Activated CD4-positive, alpha-beta T cell treated with anti-CD3 and anti-CD28 coated beads for 1 hour (primary cell): ENCODE measurements at places on chromosomes 6 and 20.
A peak's percentile ranks its signal among the peaks of the same experiment; 100 is the strongest.

DNA sequence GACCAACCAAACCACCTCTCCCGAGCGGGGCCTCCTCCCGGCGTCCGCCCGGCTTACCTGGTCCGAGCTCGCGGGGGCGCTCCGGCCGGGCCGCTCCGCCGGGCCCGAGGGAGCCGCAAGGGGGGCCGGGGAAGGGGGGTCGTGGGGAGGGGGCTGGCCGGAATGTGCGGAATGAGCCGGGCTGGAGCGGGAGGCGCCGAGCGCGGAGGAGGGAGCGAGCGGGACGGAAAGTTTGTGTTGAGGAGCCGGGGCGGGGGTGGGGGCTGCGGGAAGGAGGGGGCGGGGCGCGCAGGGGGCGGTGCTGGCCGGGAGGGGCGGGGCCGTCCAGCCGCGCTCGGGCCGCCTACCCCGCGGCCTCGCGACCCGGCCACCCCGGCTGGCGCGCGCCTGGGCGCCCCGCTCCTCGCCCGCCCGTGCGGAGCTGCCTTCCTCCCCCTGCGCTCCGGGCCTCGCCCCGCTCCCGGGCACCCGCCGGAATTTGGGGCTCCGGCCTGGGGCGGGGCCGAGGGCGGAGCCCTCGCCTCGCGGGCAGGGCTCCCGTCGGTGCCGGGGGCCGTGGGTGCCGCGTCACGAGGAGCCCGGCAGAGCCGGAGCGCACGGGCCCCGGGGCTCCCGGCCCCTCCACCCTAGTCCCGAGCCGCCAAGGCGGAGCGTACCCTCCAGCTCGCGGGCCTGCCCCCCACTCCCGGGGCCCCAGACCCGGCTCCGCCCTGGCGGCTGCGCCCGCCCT is at the start of gene TEAD3:
Gene TEAD3, minus strand, starts transcription at position 239 of the 730 bp plus-strand sequence.
- peak; percentile 38 for DNase-seq

- no peak for DNase-seq
These were observed 49.9 kb upstream of the TMEM30A start for GRCh38 chr6:75334266-75335040.

- no peak for DNase-seq
These were observed 553.3 kb downstream of the C6orf118 start for GRCh38 chr6:164756142-164756541.

DNA sequence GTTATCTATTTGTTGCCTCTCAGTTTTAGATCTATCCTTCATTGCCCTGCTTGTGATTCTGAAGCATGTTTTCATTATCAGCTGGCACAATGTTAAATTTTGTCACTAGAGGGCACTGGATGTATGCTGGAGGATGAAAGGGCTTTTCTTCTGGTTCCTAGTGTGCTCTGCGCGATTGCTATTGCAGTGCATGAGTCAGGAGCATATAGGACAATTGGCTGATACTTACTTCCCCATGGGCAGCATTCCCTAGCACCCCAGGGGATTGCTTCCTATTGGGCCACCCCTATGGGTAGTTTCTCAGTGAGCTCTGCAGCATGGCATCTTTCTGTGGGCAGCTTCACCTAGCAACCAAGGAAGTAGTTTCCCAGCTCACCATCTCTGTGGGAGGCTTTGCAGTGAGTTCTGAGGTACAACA is 280.3 kb upstream of the SYNCRIP start:
- DNase-seq = no peak

- no peak for DNase-seq
These were observed 99.3 kb downstream of the BMP5 start for GRCh38 chr6:55776113-55776512.

GRCh38 chr6:68778356-68779020 is 143.4 kb downstream of the ADGRB3 start:
- DNase-seq = no peak

- DNase-seq = no peak
These were observed 127.1 kb upstream of the MLIP start for GRCh38 chr6:53984163-53984562.

- peak; percentile 25 for DNase-seq
These were observed 84.4 kb downstream of the INSM1 start for GRCh38 chr20:20452254-20452676.

GRCh38 chr6:2940010-2940850 is 31.1 kb downstream of the SERPINB6 start:
- DNase-seq = peak; percentile 61

DNA sequence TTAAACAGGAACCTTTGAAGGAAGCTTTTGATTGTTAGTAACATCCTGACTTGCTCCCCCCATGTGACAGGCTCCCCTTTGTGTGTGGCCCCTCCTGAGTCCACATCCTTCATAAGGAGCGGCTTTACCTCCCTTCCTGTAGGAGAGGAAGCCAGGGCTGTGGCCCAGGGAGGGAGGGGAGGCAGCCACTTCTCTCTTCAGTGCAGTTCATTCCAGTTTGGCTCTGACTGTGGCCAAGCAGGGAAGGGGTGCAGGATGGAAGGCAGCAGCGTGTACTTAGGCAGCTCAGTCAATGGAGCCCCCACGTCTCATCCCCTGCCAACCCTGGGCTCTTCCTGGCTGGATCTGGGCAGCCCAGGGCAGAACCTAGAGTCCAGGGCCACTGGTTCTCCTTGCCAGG is 295.2 kb downstream of the QKI start:
- no peak for DNase-seq

GRCh38 chr20:3731944-3732326 is 550 bp upstream of the HSPA12B start:
- DNase-seq = no peak

DNA sequence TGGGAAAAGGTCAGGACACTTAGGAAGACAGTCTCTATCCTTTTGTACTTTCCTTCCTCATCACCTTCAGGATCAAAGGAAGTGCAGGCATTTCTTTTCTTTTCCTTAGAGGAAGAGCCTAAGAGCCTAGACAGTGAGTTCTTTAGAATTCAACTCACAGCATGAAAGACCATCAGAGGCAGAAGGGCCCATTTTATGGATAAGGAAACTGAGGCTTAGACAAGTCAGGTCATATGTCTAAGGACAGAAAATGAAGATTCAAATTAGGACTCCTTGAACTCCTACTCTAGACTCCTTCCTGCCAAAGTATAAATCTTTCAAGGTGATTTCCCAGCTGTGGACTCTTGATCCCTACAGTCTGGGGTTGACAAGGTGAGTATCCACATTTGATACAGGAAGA is 20.8 kb downstream of the SLC12A5 start:
- no peak for DNase-seq

GRCh38 chr20:55977690-55978459 is 27.4 kb downstream of the CBLN4 start:
- no peak for DNase-seq

DNA sequence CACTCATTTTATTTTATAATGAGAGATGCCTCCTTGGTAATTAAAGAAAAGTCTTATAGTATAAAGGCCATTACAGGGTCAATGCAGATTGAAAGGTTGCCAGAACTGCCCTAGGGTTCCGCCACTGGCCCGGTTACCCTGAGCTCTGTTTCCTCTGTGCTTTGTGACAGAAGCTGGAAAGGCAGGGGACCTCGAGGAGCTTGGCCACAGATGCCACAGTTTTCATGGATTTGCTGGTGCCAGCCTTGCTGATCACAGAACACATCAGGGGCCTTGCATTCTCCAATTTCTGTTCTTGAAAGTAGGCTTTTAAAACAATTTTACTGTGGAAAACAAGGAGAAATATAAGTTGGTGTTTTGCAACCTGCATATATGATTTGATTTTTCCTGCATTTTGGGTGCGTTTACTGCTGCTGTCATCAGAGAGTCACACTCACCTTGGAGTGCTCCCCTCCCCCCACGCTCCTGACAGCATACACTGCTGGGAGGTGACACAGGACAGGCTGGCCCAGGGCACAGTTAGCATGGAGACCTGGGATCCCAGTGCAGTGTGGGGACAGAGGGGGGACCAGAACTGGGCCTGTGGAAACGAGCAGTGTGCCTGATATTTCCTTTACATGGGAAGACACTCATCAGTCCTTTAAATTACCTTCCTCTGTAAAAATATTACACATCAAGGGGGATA is 142.8 kb downstream of the CFAP61 start:
- no peak for DNase-seq

- DNase-seq = no peak
These were observed 39.5 kb upstream of the CHRNA4 start for GRCh38 chr20:63400486-63401210.

GRCh38 chr6:46376562-46377061 is 114.6 kb downstream of the RCAN2 start:
- no peak for DNase-seq

DNA sequence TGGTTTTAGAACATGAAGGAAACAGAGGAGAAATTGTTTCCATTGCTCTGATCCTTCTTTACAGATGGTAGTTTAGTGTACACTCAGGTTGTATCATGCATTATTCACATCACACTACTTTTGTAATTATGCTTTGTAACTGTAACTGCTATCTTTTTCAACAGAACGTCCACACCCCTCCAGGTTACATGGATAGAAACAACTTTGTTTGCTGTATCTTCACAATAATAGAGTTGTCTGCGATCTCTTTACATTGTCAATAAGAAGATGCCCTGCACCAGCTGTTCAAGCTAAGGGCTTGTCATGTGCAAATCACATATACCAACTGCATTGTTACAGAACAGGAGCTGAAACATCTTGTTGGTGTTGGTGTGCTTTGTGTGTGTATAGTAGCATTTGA is 67.9 kb upstream of the MAP7 start:
- DNase-seq = no peak

DNA sequence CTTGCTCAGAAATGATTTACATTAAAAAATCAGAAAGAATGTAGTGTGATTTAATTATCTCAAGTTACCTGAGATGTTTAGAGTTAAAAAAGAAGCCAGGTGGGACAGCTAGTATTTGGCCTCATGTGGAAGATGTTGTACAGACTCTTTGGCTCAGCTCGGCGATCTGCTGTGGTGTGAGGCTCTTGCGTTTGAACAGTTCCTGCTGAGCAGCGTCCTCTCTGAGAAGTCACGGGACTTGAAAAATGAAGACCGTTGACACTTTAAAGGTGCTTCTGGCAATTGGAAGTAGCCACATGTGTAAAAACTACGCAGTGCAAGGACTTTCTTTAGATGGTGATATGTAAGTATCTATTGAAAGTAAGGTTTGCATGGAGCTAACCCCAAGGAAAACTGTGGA is 169.0 kb downstream of the BACH2 start:
- no peak for DNase-seq

DNA sequence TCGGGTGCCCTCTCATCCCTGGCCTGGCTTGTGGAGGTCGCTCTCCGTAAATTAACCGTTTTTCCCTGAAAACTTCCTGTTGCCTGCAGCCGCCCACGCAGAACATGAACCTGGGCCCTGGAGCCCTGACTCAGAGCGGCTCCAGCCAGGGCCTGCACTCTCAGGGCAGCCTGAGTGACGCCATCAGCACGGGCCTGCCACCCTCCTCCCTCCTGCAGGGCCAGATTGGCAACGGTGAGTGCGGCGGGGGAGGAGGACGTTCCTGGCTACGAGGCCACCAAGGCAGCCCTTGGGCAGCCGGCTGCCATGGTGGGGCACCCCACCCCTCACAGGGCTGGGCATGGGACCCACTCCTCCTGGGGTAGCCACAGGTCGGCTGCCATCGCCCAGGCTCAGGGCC is 17.8 kb downstream of the SS18L1 start:
- DNase-seq = no peak

- DNase-seq = no peak
These were observed 436.9 kb downstream of the HTR1B start for GRCh38 chr6:77026341-77026740.

DNA sequence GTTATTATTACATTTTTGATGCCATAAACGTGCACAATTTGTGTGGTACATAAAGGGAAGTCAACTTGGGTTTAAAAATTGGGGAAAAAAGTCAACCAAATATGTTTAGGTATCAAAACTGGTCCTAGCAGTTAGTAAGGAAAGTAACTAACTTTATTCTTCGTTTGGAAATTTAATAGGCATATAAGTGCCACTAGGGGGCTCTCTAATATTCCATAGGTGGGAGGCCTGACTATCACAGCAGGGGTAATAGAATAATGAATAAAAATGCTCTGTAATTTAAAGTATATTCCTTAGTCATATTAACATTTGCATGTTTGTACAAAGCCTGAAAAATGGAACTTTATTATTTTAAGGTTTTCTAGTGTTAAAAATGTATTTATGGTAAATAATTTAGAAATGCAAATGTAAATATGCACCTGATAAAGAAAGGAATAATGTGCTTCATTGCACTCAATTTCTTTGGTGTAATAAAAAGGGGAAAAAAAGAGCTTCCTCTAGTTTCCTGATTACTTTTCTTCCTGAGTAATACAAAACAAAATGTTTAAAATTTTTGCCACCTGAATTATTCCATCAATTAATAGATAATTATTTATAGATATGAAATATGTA is 125.7 kb upstream of the HDAC2 start:
- DNase-seq = no peak

DNA sequence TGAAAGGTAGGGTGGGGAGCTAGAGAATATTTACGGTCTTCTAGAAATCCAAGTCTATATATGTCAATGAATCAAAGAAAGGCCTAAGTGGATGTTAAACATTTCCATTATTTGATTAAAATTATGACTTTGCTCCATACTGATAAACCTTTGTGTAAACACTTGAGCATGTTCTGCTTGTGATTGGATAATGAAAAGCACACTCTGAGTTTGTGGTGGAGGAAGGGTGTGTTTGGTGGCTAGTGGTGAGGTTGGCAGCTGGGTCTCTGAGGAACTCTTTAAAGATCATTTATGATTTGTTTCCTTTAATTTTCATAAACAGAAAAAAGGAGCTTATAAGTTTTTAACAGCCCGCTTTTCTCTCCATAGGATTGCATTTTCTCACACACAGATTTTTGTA is 84.7 kb downstream of the RFPL4B start:
- no peak for DNase-seq

DNA sequence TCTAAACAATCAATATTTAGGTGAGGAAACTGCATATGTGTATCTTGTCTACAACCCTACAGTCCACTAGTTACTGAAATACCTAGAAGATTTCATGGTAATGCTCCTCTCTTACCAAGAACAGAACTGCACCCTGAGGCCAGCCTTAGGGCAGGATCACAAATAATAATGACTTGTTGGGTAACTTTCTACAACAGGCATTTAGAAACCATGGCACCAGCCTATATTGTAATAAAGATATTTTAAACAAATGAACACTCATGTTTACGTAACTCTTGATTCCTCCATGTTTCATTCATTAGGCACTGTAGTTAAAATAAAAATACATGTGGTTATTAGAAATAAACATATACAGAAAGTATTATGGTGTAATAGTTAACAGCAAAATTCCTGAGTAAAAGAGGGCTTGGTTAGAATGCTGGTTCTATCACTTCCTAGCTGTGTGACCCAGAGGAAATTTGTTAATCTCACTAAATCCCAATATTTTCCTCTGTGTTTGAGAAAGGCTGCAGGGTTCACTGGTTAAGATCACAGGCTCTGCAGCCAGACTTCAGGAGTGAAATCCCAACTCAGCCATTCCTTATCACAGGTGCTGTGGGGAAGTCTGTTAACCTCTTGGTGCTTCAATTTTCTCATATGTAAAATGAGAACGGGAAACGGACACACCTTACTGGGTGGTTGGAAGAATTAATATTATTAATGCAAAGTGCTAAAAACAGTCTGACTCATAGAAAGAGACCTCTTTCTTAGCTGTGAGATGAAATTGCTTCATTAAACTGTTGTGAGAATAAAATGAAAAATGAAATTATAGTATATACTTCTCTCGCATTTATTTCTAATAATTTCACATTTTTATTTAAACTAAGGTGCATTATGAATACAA is 8.5 kb downstream of the HMGN3 start:
- DNase-seq = no peak
